Neural crest cell (in vitro differentiated cells): ENCODE measurements at places on chromosomes 12 and 14.

DNA sequence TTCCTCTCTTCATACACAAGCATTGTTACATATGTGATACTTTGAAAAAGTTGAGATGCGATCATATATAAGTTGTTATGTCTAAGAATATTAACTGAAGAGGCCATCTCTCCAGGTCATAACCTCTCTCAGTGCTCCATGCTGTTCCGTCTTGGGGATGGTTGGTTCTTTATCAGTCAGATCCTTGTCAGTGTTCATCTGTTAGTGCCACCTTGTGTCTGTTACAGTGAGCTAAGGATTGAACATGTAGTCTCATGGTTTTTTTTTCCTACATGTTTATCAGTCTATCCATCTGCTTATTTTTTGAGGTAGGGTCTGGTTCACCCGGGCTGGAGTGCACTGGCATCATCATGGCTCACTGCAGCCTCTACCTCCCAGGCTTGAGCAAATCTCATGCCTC is 30.5 kb downstream of the EP400 start:
- no peak for DNase-seq

GRCh38 chr12:104698871-104699270 is 242.1 kb downstream of the CHST11 start:
- DNase-seq: no peak

- DNase-seq: no peak
Observed at GRCh38 chr12:88790231-88790630, 210.0 kb upstream of the KITLG start.

DNA sequence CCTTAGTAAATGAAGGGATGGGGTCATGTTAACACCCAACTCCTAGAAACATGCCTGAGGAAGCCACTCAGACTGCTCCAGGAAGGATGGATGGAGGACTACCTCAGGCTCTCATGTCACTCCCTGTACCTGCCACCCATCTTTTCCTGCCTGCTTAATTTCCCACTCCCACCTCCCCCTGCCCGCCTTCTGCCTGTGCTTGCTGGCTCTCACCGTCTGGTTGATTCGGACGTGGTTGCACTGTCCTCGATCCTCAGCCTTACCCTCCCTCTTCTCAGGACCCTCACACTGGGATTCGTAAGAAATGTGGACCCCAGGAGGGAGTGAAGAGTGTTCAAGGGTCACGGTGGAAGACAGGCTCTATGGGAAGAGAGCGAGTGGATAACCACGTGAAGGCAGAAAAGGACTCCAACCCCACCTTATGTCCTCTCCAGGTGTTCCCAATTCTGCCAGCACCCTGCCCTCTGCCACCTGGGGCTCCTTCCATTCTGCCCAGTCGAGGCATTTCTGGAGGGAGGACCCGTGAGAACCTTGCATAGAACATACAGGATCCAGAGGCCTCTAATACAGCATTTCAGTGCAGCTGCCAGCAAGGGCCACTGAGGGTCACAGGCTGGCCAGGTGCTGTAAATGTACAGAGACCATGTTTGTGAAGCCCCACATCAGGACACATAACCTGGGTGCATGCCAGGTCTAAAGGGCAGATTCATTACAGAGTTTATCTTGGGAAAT is 12.9 kb downstream of the ITGB7 start:
- DNase-seq: no peak

DNA sequence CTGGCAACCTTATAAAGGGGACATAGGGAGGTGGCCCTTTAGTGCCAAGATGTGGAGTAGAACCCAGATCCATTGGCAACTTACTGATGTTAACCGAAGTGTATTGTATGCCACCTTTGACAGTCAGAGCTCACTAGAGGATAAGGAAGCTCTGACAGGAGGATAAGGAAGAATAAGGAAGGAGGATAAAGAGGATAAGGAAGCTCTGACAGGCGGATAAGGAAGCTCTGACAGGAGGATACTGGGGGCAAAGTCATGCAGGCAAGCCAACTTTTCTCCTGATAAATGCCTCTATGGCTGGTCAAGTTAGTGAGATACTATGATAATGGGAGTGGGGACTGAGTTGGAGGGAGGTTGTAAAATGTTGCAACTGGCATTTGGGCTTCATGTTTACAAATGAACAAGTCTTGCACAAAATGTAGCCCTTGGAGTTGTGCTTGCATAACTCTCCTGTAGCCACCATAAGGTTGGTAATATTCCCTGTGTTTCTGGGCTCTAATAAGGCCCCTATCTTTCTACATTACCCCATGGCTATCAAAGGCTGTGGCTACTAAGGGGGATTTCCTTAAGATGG is 17.7 kb upstream of the DHRS2 start:
- no peak for DNase-seq

DNA sequence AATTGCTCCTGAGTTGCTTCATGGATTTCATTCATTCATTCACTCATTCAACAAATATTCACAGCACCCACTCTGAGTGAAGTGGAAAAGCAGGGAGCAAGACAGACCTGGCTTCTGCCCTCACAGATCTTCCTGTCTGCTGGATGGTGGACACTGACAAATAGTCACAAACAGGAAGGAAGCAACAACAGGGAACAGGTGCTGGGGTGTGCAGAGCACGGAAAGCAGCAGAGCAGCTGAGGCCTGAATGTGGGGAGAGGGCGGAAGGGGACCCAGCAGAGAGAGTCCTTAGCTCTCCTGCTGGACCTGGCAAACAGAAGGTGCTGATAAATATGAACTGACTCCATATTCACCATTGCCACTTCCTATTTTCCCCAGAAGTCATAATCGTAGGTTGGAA is 54.4 kb downstream of the SETD3 start:
- no peak for DNase-seq

DNA sequence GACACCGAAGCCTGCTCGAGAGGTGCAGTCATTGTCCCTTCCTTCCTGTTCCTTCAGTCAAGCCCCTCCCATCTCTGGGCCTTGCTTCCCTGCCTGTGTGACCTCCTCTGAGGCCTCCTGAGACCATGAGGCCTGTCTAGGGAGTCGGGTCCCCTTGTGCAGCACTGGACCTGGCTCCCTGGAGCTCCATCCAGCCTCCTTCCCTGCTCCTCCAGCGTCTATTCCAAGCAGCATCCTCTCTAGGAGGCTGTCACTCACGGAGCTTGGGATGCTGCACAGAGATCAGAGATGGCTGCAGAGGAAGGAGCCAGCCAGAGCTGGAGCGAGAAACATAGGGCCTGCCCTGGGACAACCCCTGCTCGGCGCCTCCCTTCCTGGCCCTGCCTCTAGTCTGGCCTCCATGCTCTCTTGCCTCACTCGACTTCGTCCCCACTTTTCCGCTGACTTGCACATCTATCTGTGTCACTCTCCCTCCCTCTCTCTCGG is 142.7 kb downstream of the BCL11B start:
- no peak for DNase-seq

DNA sequence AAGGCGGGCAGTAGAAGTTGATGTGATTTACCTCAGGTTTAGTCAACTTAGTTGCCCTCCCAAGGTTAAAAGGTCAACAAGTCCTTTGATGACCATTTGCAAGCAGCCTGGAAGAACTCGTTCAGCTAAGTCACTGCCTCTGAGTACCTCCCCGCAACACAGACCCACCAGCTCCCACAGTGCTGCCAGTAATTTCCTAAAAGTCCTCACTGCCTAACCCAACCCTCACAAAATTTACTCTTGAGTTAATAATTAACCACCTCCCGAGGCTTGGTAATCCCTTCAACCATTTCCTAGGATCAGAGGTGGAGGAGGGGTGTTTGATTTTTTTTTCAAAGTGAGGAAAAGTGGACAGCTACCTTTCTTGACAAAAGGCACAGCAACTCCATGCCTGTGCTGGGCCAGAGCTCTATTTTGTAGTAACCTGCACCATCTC is 55.8 kb downstream of the MAP3K9 start:
- no peak for DNase-seq

GRCh38 chr12:3810540-3810939 is 57.6 kb upstream of the CRACR2A start:
- DNase-seq: no peak

DNA sequence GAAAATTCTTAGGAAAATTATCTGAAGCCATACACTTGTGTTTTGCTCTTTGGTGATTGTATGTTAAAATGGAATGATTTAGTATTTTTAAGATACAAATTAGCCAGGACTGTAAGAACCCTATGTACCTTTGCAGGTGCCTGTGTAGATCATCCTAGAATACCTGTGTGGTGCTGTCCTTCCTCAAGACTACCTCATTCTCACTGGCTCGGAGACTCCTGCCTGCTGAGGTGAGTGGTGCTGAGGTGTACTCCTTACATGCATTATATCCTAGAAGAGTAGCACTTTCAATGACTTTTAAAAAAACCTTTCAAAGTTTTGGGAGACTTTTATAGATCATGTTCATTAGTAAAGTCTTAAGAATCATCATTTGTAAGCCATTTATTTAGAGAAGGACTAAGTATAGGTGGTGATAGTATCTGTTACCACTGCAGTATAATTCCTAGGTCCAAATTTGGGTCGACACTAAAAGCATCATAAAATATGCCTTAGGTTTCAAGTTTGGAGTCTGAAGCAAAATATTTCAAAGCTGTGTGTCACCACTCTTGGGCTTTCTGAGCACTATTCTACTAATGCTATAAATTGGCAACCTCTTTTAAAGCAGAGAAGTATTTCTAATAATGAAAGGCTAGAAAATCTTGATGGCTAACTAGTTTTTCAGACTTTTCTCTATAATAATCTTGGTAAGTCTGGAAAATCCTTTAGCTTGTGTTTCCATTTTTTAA is 36.6 kb downstream of the RASSF8 start:
- no peak for DNase-seq

DNA sequence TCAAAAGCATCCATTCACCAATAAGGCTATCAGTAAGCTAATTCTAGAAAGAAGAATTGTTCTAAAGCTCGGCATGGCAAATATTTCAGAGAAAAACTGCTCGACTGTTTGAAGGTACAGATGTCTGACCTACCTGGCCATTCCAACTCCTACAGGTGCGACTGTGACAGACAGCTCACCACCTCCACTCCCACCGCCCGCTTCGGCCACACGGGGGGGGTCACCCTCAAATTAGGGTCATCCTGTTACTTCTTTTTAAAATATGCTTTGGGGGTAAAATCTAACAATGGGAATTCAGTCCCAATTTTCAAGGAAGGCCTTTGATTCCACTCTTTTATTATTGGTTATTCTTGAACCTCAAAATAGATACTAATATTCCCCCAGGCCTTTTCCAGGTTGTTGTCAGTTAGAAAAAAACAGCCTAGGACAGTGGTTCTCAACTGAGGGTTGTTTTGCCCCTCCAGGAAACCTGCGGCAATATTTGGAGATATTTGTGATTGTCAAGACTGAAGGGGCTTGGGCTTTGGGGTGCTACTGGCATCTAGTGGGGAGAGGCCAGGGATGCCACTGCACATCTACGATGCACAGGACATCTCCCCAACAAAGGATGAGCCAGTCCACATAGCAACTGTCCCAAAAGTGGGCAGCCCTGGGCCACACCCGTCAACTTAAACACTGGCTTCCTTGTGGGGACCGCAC is 81.2 kb downstream of the BCL11B start:
- DNase-seq: no peak
